ENCODE measurements at places on chromosomes 1 and 21.

- DNase-seq, result no peak
Observed at GRCh38 chr1:47849591-47850261, 147.5 kb downstream of the TRABD2B start.

DNA sequence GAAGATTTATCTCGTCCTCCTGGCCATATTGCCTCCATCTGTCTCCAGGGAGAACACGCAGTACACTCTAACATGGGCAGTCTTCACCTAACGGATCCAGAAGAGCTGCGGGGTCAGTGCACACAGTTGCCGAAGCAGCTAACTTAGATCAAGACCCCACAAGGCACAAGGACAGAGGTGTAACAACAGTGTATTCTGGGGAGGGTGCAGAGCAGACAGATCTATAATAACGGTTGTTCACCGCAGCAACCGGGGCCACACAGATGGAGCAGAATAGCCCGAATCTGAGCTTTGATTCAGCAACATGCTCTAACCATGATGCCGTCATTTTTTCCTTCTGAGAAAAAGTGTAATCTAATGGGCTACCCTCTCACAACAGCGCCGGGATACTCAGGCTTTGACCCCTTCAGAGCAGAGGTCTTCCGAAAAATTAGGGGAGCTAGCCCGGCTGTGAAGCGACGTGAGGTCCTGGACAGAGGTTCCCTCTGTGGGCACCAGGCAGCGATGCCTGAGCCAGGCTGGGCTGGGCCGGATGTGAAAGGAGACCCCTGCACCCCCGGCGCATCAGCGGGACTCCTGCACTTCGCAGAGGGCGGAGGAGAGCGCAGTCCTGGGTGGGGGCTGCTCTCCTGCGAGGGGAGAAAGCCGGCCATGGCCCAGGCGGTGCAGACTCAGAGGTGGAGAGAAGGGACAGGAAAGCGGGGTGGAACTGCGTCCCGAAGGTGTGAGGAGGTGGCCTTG lies 57.5 kb downstream of the BCL9 start:
- no peak for DNase-seq

DNA sequence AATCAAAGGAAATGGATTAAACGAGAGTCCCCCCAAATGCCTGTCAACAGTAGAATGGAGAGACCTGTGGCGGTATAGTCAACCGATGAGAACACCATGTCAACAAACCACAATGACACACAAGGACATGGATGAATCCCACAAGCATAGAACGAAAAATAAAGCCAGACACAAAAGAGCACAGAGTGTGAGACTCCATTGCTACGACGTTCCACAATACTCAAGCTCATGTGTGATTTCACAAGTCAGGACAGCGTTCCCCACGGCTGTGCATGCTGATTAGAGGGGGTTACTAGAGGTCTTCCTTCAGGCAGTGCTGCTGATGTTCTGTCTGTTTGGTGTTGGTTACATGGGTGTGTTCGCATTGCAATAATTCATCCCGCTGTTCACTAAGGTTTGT lies 5.8 kb upstream of the PLA2G2D start:
- DNase-seq, result no peak

DNA sequence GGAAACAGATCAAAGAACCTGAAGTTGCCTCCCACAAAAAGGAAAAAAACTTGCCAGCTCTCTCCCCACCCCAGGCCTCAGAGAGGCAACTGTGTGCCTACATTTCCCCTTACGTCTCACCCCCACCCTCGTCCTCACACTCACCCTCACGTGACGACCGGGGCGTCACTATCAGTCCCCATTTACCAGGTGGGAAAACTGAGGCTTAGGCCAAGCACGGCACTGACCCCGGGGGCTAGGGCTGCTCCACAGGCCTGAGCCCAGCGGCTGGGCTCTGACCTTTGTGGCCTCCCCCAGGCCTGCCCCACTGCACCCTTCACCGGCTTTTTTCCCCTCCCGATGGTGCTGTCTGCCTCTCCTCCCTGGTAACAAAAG lies 51.5 kb upstream of the RUNX3 start:
- no peak for DNase-seq

- DNase-seq, result no peak
Observed at GRCh38 chr21:44454058-44454457, 1.3 kb upstream of the LRRC3 start.

DNA sequence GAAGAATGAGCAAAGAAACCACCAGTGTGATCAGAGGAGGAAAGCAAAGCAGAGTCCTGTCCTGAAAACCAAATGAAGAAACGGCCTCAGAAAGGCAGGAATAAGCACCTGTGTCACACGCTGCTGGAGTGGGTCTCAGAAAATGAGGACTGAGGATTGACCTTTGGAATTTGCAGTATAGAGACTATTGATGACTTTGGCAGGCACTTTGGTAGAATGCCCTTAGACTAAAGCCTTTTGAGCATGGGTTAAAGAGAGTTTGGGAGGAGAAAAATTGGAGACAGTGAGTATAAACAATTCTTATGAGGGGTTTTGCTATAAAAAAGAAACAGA lies 43.2 kb downstream of the HENMT1 start:
- no peak for DNase-seq

GRCh38 chr1:54413295-54413694 lies 7.1 kb upstream of the SSBP3 start:
- DNase-seq, result no peak

- DNase-seq, result no peak
Observed at GRCh38 chr1:55474168-55474786, 259.1 kb upstream of the USP24 start.

DNA sequence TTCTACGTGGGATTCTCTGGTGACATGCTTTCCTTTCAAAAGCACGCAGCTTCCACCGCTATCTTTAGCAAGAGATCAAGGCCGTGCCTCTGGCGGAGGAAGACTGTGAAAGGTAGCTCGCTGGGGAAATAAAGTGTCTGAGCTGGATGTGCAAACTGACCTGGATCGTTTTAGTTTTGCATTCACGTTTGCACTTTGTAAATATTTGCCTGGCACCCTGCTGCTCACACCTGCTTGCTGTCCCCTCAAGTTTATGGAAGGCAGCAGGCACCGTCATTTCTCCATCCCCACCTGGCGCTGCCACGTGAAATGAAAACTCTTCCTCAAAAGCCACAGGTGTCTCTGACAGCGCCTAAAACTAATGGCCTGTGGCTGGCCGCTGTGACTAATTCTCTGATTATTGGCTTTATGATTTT lies 44.0 kb upstream of the TARDBP start:
- DNase-seq, result no peak
